ENCODE measurements at places on chromosomes 13 and 19. TPM values are rescaled to one million over a fixed set of nuclear protein-coding genes. Genes with fewer than 3 reads are reported as not detected.

GRCh38 chr13:41313659-41314197, 2.7 kb downstream of the NAA16 start:
- peak overlapping the region; percentile 46 for H3K4me3 ChIP-seq
- peaks cover 48% of the 10 kb centered on the region for H3K4me1 ChIP-seq
- no peak for DNase-seq

DNA sequence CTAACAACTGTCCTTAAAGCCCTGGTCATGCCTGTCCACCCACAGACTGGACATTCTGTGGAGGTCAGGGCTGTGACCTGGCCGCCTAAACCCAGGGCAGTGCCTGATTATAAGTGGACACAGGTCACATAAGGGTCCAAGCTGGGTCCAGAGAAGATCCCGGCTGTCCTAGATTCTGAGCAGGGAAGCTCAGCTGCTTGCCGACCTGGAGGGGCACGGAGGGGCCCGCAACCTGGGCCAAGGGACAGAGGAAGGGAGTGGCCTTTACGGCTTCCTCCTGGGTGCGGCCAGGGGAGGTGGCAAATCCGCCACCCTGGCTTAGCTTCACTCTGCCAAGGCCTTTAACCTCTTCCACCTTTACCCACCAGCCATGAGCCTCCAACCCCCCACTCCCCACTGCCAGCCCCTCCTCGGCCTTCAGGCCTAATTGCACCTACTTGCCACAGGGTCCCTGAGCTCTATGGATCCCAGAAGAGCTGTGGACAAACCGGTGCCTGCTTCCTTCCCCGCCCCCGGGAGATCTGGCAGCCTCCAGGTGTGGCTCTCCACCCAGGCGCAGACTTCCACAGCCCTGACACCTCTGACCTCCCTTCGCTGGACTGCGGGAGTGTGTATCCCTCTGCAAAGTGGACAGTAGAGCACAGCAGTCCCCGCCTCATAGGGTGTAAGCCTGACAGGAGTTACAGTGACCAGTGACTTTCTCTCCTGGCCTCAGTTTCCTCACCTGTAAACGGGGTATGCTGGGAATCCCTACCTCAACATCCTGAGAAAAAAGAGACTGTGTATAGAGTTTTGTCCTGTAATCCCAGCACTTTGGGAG, 1.7 kb downstream of the CD320 start:
- peaks cover 11% of the 10 kb centered on the region for H3K36me3 ChIP-seq
- H3K27me3 ChIP-seq: no peaks in the 10 kb centered on the region
- peak overlapping the region; percentile 81 for H3K27ac ChIP-seq
- H3K4me1 ChIP-seq: peaks cover 31% of the 10 kb centered on the region

DNA sequence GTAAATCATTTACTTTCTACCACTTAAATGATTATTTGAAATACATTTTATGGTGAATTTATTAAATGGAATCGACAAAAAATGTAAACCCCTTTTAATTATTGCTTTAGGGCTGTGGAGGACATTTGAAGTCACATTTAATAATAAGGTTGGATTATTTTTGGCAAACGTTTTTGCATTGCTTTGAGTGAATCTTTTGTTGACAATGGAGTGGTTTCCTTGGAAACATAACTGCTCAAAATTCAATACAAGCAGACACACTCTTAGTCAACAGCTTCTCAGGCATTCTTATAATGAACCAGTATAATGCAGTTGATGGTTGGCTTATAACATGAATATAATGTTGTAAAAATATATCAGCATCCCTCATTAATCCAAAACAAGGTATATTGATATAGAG, 104.7 kb downstream of the DCLK1 start:
- no peaks in the 10 kb centered on the region for H3K27me3 ChIP-seq
- H3K27ac ChIP-seq: no peak overlapping the region
- H3K4me3 ChIP-seq: no peak overlapping the region
- DNase-seq: no peak
- H3K4me1 ChIP-seq: no peaks in the 10 kb centered on the region

DNA sequence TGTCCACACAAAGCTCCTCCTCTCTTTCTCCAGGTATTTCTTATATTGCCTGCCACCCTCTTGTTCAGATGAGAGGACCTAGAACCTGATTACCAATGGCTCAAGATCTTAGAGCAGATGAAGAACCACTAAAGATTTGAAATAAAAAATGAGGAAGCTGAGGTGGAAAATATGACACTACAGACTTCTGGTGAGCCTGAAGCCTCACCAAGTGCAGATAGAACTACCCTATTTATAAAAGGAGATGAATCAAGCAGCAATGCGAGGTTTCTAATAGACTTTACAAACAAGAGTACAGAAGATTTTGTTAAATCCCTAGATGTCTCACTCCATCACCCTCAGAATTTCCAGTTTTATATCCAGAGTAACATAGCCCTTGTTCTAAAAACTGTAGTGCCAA, 345.8 kb downstream of the TBC1D4 start:
- H3K4me3 ChIP-seq: no peak overlapping the region
- H3K27me3 ChIP-seq: peaks cover 2% of the 10 kb centered on the region
- no peak overlapping the region for H3K27ac ChIP-seq
- H3K36me3 ChIP-seq: no peaks in the 10 kb centered on the region
- no peak for DNase-seq

IL17D gene
- 0.29 TPM for total RNA-seq

- no peak overlapping the region for H3K27ac ChIP-seq
- peaks cover 4% of the 10 kb centered on the region for H3K36me3 ChIP-seq
- no peaks in the 10 kb centered on the region for H3K4me1 ChIP-seq
Measured at GRCh38 chr19:56383826-56384605, 9.3 kb downstream of the ZNF582 start.

DNA sequence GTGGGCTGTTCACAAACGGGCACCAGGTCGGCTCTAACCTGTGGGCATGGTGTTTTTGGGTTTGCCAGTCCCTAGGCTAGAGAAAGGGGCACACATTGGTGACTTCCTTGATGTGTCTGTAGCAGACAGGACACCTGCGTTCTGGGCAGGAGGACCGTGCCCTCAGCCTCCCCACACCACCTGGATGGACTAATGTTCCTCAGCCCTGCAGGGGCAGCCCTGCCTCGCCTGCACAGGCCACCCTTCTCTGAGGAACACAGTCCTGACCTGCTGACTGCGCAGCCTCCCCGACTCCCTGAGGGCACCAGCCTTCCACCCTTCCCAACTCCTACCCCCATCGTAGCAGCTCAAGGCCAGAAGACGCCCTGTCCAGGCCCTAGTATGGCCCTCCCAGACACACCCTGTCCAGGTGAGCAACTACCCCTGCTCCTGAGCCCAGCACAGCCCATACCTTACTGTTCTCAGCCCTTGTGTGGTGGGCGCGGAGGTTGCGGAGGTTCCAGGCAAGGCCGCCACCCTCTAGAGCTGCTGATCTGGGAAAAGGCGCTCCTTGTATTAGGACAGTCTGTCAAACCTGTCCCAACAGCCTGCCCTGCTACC, 55.7 kb downstream of the GGACT start:
- no peak overlapping the region for H3K4me3 ChIP-seq
- H3K27ac ChIP-seq: no peak overlapping the region
- no peaks in the 10 kb centered on the region for H3K27me3 ChIP-seq
- peaks cover 4% of the 10 kb centered on the region for H3K36me3 ChIP-seq

DNA sequence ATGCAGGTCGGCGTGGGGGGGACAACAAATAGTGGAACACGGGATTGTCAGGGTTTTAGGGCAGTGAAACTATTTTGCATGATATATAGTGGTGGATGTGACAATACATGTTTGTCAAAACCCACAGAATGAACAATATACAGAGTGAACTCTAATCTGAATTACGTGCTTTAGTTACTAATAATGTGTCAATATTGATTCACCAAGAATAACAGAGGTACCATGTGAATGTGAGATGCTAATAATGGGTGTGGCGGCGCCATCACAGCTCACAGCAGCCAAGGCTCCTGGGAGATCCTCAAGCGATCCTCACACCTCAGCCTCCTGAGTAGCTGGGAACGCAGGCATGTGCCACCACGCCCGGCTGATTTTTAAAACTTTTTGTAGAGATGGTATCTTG, 12.9 kb downstream of the ELAVL1 start:
- peaks cover 36% of the 10 kb centered on the region for H3K4me1 ChIP-seq
- DNase-seq: no peak
- peaks cover 25% of the 10 kb centered on the region for H3K36me3 ChIP-seq
- no peak overlapping the region for H3K27ac ChIP-seq
- H3K27me3 ChIP-seq: no peaks in the 10 kb centered on the region
- no peak overlapping the region for H3K4me3 ChIP-seq

CEACAM4 gene
- total RNA-seq: not detected

CYP4F2 gene
- total RNA-seq: not detected

DNA sequence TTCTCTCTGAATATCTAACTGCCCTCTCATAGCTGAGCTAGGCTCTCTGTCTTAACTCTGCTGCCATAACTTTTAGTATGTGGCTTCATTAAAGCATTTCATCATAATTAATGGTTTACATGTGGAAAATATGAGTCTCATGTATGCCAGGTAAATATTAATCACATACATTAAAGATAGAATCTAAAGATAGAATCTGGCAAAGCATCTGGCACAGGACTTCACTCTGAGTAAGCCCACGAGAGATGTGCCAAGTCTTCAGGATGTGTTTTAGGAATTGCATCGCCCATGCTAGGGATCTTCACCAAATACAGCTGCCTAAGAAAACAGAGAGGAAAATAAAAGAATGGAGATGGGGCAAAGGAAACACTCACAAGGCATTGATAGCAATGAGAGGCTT, 285.8 kb downstream of the DIAPH3 start:
- H3K36me3 ChIP-seq: peaks cover 6% of the 10 kb centered on the region
- no peaks in the 10 kb centered on the region for H3K4me1 ChIP-seq
- no peak overlapping the region for H3K4me3 ChIP-seq

PRTN3 gene
- total RNA-seq: not detected

- peaks cover 12% of the 10 kb centered on the region for H3K36me3 ChIP-seq
- peak overlapping the region; percentile 98 for H3K27ac ChIP-seq
- peak overlapping the region; percentile 93 for H3K4me3 ChIP-seq
- peak; percentile 69 for DNase-seq
Measured at GRCh38 chr19:8515317-8515716, 1.4 kb upstream of the ZNF414 start.

C5AR1 gene
- 1.4 TPM for total RNA-seq

DNA sequence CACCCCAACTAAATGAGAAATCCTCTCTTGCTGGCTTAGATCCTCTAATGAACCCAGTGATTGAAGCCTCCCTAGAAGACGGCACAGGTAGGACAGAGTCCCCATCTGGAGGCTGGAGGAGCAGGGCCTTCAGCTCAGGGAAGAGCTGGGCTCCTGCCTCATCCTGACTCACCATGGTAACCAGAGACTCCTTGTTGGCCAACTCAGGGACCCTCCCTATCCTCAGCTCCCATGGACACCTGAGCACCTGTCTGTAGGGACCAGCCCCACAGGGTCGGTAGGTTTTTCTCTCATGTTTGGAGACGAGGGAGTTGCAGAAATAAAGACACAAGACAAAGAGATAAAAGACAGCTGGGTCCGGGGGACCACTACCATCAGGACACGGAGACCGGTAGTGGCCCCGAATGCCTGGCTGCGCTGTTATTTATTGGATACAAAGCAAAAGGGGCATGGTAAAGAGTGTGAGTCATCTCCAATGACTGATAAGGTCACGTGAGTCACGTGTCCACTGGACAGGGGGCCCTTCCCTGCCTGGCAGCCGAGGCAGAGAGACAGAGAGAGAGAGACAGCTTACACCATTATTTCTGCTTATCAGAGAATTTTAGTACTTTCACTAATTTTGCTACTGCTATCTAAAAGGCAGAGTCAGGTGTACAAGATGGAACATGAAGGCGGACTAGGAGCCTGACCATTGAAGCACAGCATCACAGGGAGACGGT, 26.6 kb downstream of the SIGLEC7 start:
- H3K27me3 ChIP-seq: peaks cover 15% of the 10 kb centered on the region
- no peaks in the 10 kb centered on the region for H3K36me3 ChIP-seq
- H3K4me3 ChIP-seq: no peak overlapping the region
- no peak for DNase-seq
- H3K27ac ChIP-seq: no peak overlapping the region
- H3K4me1 ChIP-seq: peaks cover 36% of the 10 kb centered on the region

GRCh38 chr13:92873029-92873428, 353.6 kb upstream of the GPC6 start:
- H3K36me3 ChIP-seq: no peaks in the 10 kb centered on the region
- H3K4me1 ChIP-seq: no peaks in the 10 kb centered on the region
- no peak overlapping the region for H3K27ac ChIP-seq
- no peak for DNase-seq
- H3K4me3 ChIP-seq: no peak overlapping the region

DNA sequence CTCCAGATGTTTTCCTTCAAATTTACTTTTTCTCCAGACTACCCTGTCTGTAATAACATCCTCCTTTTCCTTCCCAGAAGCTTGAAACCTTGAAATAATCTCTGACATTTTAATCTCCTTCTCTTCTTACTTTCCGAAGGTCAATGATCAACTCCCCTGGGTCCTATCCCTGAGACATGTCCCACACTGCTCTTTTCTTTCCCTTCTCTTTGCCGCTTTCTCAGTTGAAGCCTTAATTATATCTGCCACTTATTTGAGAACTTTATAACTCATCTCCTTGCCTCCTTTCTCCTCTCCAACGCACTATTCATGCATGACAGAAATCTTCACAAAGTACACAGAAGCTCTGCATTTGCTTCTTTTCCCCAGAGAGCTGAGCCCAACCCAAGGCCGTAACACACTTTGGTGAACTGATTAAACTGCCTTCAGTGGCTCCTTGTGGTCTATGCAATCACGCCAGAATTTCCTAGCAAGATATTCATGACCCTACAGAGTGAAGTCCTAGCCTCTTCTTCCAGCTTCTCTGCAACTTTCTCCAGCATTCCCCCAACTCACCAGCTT, 9.2 kb upstream of the WASF3 start:
- H3K27me3 ChIP-seq: peaks cover 2% of the 10 kb centered on the region
- DNase-seq: no peak
- H3K4me3 ChIP-seq: no peak overlapping the region

ARRDC5 gene
- total RNA-seq: 0.57 TPM

DNA sequence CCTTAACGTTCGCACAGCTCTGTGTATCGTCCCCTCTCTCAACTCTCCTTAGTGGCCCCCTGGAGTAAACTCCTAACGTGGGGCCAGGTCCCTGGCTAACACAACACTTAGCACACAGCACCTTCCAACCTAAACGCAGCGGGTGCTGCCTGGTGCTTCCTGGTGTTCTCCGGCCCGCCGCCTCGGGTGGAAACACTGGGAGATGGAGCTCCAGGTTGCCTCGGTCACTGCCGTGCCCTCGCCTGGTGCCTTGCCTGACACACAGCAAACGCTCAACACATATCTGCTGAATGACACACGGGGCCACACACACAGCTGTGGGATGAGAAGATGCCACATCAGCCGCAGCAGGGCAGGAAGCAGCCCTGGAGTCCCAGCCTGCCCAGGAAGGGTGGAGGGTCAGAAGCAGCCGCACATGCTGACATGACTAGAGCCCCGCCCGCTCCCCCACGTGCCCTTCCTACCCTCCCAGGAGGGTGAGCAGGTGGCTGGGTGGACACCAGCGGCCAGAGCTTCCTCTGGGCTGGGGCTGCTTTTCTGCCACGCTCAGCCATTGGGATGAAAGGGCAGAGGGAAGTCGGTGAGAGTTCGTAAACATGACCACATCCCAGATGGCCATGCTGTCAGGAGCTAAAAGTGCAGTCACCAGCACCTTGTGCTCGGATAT, 6.6 kb downstream of the PEPD start:
- no peaks in the 10 kb centered on the region for H3K36me3 ChIP-seq
- no peak overlapping the region for H3K4me3 ChIP-seq
- H3K27me3 ChIP-seq: no peaks in the 10 kb centered on the region
- H3K27ac ChIP-seq: no peak overlapping the region
- H3K4me1 ChIP-seq: no peaks in the 10 kb centered on the region

- no peaks in the 10 kb centered on the region for H3K36me3 ChIP-seq
- no peak overlapping the region for H3K27ac ChIP-seq
- H3K4me1 ChIP-seq: no peaks in the 10 kb centered on the region
- no peak for DNase-seq
- no peaks in the 10 kb centered on the region for H3K27me3 ChIP-seq
Measured at GRCh38 chr13:49858178-49858856, 65.8 kb upstream of the KPNA3 start.

SIGLEC5 gene
- total RNA-seq: not detected

ACP7 gene
- 0.10 TPM for total RNA-seq

PGLYRP1 gene
- total RNA-seq: not detected

Measured in activated T-helper 1 cell treated with anti-CD3 and anti-CD28 coated beads, Interleukin-12 subunit alpha, Interleukin-12 subunit beta, Interleukin-2, Interleukin-4 antibody, amounts not matched to agents 30 ng/mL and 10 ng/mL and 1 ng/mL, durations not matched to agents 14 hours and 24 hours and 36 hours (primary cell).